ENCODE measurements at places on chromosomes 2 and 18. TPM values are rescaled to one million over a fixed set of nuclear protein-coding genes. Genes with fewer than 3 reads are reported as not detected.

Gene DOK6
- 0.06 TPM for total RNA-seq

DNA sequence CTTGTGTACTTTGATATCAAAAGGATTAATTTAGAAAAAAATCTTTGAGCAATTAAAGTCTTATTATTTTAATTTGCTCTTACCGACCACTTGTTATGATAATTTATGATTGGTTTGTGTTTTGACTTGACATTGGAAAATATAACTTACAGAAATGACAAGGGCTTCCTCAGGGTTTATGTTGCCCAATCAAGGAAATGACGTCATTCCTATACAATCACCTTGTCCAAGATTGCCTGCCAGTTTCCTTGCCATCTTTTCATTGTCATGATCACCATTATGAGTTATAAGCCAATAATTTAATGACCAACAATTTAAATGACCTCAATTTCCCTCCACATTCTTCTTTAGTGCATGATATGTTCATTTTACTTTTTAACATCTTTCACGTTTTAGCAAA lies 351.8 kb upstream of the TMEFF2 start:
- no peak for DNase-seq

Gene TEX44
- not detected for total RNA-seq

Gene CPO
- not detected for total RNA-seq

Gene SERPINB11
- total RNA-seq, result not detected

DNA sequence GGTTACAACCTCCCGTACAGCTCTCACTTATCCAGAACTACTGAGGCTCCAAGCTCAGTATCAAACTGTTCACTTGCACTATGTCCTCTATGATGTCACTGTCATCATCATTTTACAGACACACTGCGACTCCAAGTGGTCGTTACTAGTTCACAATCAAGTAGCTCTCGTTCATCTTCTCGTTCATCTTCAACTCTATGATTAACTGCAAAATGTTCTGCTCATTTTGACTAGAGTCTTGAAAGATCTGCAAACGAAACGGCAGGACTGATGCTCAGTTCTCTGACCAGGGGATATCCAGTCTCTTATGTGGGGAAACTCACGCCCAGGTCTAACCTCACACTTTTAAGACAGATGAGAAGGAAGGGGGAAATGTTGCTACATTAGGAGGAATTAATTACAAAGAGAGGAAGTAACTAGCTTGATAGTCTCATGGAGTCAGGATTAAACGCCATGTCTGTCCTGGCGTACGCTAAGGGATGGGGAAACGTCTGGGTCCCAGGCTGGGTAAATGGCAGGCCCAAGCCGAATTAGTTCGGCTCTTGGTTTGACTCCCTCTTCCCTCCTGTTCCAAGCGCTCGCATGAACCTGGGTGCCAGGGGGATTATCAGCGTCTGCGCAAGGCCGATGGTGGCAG lies 794 bp upstream of the CHCHD5 start:
- DNase-seq, result no peak

Gene DSG4
- total RNA-seq, result not detected

- DNase-seq, result no peak
These were observed 44.5 kb downstream of the TSHZ1 start for GRCh38 chr18:75255094-75255493.

GRCh38 chr2:11710210-11710609 lies 36.2 kb upstream of the LPIN1 start:
- DNase-seq, result no peak

Gene C1QL2
- not detected for total RNA-seq

DNA sequence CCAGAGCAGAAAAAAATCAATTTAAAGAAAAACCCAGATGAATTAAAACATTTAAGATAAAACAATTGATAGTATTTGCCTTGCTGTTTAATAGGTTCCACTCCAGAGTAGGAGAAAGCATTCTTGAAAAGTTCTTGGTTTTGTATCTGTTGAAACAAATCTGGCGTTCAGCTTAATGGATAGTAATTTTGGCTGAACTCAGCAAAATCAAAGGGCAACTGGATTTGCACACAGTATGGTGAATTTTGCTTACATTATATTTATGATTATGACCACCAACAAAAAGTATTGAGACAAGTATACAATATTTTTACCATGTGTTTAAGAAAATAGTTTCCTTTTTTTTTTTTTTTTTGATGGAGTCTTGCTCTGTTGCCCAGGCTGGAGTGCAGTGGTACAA lies 34.0 kb downstream of the SLC4A10 start:
- DNase-seq, result no peak

- no peak for DNase-seq
These were observed 455.9 kb downstream of the CNTNAP5 start for GRCh38 chr2:124480958-124481357.
